ENCODE measurements at places on chromosomes 1 and 21. TPM values are rescaled to one million over a fixed set of nuclear protein-coding genes. Genes with fewer than 3 reads are reported as not detected.

DNA sequence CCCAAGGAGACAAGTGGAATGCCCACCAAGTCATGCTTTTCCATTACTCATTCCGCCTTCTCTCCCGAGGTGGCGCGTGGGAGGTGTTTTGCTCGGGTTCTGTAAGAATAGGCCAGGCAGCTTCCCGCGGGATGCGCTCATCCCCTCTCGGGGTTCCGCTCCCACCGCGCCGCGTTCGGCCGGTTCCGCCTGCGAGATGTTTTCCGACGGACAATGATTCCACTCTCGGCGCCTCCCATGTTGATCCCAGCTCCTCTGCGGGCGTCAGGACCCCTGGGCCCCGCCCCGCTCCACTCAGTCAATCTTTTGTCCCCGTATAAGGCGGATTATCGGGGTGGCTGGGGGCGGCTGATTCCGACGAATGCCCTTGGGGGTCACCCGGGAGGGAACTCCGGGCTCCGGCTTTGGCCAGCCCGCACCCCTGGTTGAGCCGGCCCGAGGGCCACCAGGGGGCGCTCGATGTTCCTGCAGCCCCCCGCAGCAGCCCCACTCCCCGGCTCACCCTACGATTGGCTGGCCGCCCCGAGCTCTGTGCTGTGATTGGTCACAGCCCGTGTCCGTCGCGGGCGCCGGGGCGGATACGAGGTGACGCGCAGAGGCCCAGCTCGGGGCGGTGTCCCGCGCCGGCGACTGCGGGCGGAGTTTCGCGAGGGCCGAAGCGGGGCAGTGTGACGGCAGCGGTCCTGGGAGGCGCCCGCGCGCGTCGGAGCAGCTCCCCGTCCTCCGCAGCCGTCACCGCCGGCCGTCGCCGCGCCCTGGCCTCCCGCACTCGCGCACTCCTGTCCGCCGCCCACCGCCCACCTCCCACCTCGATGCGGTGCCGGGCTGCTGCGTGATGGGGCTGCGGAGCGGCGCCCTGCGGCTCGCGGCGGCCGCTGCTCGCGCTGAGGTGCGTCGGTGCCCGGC, at the start of gene KIF1B:
Gene KIF1B, plus strand, starts transcription at position 666 of the 906 bp plus-strand sequence. CDS start 21,759 bp downstream, outside the sequence.
- DNase-seq, result peak; percentile 99

LCE1D gene
- not detected for polyA plus RNA-seq

DNA sequence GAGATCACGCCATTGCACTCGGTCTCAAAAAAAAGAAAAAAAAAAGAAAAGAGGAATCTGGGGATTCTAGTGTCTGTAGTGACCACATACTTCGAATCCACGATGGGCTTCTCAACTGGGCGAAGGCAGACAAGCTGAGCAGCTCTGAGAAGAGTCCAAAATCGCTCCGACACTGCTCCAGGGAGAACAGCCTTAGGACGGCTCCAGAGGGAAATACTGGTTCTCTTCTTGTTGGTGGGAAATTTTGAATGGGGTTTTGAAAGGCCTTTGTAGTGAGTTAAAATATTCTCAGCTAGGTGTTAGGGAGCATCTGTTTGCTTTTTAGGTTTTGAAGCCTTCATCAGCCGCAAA, 18.3 kb upstream of the HJV start:
- no peak for DNase-seq

DNA sequence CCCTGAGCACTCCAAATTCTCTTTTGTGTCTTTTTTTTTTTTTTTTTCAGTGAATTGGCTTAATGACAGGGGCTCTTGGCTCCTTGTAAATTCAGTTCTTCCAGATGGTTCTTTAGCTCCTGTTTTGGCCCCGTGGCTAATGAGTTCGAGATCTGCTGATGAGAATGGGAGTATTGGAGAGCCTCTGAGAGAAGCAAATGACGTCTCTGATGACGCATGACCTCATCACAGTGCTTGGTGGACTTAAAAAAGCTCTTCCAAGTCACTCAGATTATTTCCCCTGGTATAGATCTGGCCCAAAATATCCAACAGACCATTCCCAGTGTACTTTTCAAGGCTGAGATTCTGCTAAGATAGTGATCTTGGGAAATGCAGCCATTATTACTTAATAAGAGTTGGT, 159.5 kb downstream of the MIS18A start:
- no peak for DNase-seq

- no peak for DNase-seq
These were observed 1.6 kb downstream of the SLC44A3 start for GRCh38 chr1:94821636-94822305.

- no peak for DNase-seq
These were observed 109.6 kb downstream of the AKT3 start for GRCh38 chr1:243740255-243740999.
